ENCODE measurements at places on chromosomes 6 and 20.
A peak's percentile ranks its signal among the peaks of the same experiment; 100 is the strongest.

DNA sequence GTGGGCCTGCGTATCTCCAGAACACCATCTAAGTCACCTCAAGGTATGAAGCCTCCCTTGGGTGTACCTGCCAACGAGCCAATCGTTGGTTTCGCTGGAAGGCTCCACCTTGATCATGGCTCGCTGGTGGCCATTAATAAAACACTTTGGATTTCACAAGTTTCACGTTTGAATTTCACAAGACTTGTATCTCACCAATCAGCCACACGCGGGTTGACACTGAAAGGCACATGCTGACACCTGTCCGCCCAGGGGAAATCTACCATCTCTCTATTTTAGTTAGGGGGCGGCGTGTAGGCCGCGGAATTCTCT, 586 bp upstream of the HMGA1 start:
- peak; percentile 71 for DNase-seq

- peak; percentile 36 for DNase-seq
Observed at GRCh38 chr6:152636021-152636608, 1.0 kb downstream of the SYNE1 start.

GRCh38 chr6:131694832-131695426, 6.3 kb downstream of the OR2A4 start:
- peak; percentile 60 for DNase-seq

GRCh38 chr6:54286141-54286540, 22.1 kb upstream of the TINAG start:
- DNase-seq, result no peak

- no peak for DNase-seq
Observed at GRCh38 chr6:15476631-15477380, 186.0 kb downstream of the DTNBP1 start.

DNA sequence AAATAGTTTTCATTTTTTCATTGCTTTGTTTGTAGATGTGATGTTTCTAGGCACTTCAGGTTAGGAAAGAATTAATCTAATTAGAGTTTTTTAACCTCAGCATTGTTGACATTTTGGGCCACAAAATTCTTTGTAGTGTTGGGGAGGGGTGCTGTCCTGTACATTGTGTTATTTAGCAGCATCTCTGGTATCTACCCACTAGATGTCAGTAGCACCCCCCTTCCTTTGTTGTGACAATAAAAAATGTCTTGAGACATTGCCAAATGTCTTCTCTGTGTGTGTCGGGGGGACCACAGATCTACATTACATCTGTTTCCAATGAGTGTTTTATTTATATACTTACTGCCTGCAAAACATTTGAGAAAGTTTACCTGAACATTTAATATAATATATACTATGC, 45.6 kb downstream of the EYA4 start:
- peak; percentile 11 for DNase-seq

GRCh38 chr6:147508866-147509608, 547 bp downstream of the SAMD5 start:
- DNase-seq, result peak; percentile 25

DNA sequence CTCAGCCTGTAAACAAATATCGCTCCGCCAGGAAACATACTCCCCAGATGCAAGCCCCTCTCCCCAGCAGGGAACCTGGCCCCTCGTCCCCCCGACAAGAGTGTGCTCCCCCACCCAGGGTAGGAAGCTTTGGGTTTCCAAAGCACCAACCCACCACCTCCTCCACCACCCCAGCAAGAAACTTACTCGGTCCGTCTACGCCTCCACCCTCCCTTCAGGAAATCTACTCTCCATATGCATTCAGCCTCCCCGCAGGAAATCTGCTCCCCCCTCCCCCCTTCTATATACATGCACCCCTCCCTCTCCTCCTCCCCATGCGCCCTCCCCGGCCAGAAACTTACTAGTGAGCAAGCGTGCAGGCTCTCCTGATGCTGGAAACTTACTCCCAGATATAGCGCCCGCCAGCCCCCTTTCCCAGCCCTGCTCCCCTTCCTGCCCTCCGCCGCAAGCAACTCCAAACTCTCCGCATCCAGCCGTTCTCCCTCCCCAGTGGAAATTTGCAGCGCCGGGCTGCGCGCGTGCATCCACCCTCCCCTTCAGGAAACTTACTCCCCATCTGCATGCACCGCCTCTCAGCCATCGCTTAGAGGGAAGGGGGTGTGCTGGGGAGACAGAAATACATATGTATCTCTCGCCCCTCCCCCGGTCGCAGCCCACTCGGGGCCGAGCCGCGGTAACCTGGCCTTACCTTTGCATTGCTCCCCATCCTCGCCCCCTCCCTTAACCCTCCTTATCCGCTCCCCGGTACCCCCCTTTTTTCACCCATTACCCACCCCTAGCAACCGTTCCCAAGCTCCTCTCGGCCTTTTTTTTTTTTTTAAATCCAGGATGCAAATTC, at the start of gene TRERF1:
TRERF1 (minus strand) TSS at position 594 of the 838 bp plus-strand sequence. CDS start 182,336 bp downstream, outside the sequence.
- DNase-seq, result peak; percentile 39

GRCh38 chr6:131910219-131910589, 41.0 kb downstream of the CCN2 start:
- no peak for DNase-seq

DNA sequence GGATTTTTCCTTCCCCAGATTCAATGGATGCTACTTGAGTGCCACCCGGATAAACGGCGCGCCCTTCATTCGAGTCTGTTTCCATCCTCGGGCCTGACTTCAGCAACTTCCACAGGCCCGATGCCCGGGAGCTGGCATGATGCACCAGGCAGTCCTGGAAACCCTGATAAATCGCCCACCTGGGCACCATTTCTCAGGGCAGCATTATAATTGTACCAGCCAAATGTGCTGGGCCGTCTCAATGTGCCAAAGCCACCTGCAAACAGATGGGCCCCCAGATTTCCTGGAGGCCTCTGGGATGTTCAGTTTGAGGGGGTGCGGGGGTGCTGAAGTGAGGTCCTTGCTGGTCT, 65.8 kb downstream of the NOL4L start:
- DNase-seq, result no peak

GRCh38 chr20:1184638-1185315, at the start of gene TMEM74B:
TMEM74B (minus strand) TSS chr20:1184981; CDS start chr20:1183801, 1,180 bp downstream.
- DNase-seq, result no peak

DNA sequence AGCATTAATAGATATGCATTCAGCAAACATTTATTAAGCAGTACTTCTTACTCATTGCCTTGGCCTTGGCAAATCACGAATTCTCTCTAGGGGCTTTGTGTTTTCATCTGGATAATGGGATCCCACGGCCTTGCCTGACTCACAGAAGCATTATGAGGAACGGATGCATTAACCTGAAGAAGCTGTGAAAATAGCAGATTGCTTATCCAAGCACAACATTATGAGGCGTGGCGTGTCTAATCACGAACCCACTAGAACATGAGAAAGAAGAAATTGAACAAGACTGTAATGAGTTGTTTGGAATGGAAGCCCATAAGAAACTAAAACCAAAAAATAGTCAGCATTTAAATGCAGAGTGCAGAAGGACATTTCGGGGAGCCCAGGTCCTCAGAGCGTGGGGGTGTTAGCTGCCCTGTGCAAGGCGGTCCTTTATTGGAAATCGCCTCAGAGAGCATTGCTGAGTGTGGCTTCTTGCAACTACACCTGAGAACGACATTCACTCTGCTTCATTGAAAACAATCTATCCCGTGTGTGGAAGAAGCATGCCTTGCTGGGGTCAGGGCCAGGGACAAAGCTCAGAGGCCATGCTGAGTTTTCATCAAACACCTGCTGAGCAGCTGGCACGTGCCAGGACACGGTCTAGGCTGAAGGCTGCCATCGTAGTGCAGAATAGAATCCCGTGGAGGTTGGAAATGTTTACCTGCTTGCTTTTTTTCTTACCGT, 179.9 kb downstream of the ZDHHC14 start:
- no peak for DNase-seq

DNA sequence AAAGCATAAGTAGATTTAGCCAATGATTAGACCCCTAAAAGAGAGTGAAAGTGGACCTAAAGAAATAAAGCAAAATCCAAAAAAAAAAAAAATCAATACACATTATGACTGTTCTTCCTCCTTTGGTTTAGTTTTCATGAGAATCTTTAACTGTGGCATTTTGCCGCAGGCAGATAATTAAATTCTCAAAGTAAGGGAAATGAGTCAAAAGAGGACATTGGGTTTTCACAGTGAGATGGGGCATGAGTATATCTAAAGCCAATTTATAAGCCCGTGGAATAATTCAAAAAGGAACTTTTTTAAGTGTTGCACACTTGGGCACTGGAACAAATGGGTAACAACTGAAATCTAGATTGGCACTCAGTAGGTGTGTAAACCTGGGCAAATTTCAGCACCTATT, 230.3 kb downstream of the PKHD1 start:
- no peak for DNase-seq

GRCh38 chr6:123418071-123418470, 218.7 kb downstream of the TRDN start:
- DNase-seq, result no peak

- no peak for DNase-seq
Observed at GRCh38 chr6:112433457-112433856, 86.3 kb downstream of the RFPL4B start.

DNA sequence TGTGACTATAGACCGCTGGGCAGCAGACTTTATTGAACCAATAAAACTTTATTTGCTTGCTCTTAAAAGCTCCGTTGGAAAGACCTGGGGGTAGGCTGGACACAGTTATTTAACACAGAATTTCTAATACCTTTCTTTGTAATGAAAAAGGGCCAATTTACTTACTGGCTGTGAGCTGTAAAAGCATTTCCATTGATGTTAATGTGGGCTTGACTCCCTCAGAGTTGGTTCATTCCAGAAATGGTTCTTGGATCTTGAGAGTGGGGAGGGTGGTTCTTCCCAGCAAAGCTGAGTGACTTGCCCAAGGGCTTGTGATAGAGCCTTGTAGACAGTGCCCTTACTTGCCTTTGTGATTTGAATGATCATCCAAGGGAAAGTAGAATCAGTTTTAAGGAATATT, 100.6 kb downstream of the SOX4 start:
- no peak for DNase-seq

DNA sequence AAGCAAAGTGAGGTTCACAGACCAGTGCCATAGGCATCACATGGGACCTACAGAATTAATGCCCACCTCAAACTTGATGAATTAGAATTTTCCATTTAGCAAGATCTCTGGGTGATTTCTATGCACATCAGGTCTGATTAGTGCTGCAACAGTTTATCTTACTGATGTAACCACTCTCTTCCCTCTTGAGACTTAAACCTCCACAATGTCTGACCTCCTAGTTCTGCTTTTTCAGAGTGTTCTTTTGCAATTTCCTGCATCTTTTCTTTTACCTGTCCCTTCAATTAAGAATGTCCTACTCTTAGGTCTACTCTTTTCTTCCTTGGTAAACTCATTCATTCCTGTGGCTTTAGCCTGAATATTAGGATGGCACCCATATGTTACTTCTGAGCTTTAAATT, 615.3 kb downstream of the TFAP2A start:
- no peak for DNase-seq

DNA sequence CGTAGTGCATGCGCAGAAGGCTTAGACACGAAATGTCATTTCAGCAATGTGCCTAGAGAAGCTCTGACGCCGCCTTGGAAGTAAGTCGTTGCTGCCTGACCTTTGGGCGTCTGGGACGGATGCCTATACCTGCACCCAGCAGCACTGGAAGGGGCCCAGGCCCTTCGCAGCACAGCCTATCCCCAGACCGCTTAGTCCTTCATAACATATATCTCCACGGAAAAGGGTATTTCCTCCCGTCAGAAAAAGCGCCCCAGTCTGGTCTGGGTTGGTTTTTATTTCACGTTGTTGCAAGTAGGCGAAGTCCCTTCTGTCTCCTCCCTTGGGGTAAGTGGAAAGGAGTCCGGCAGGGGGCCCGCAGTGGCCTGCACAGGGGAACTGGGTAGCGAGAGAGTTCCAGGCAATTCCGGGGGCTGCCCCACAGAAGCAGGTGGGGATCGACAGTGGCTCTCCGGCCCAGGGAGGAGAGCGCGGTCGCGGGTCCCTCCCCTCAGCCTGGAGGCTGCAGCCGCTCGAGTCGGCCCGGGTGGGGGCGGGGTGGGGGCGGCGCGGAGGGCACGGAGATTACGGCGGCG, 559 bp upstream of the EYA4 start:
- peak; percentile 22 for DNase-seq

DNA sequence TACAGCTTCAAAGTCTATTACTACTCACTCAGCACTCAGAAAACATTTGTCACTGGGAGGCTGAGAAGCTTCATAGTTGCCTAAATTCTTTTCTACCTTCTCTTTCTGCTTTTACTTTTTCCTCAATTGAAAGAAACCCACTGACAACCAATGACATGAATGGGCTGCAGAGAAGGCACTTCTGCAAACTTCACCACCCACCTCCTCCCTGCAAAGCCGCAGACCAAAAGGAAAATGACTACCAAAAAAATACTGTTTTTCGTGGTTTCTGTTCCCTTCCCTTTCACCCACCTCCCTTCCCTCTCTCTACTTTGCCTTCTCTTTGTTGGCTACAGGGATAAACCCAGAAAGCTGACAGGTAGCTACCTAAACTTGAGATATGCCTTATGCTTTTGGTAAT, 3.2 kb downstream of the GNAS-AS1 start:
- no peak for DNase-seq

DNA sequence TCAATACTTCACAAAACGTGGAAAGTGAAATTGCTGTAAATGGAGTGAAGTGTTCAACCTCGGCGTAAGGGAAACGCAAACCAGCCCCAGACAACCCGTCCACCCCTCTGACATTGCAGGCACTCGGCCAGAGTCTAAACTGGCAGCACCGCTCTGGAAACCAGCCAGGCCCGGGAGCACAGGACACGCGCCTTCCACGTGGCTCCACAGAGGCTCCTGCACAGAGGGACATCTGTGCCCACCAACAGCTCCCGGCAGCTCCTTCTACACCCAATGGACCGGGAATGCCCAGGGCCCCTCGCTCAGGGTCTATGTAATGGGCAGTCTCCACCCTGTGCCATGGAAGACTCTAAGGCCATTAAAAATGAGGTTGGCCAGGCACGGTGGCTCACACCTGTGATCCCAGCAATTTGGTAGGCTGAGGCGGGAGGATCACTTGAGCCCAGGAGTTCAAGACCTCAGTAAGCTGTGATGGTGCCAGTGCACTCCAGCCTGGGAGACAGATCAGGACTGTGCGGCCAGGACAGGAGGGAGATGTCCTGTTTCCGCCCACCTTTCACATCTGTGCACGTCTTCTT, 3.4 kb upstream of the HELZ2 start:
- no peak for DNase-seq

- no peak for DNase-seq
Observed at GRCh38 chr6:30689022-30689865, 1.5 kb downstream of the NRM start.

- DNase-seq, result no peak
Observed at GRCh38 chr6:142819603-142820337, 125.2 kb downstream of the HIVEP2 start.

GRCh38 chr20:12252793-12253192, 335.1 kb downstream of the BTBD3 start:
- DNase-seq, result no peak

DNA sequence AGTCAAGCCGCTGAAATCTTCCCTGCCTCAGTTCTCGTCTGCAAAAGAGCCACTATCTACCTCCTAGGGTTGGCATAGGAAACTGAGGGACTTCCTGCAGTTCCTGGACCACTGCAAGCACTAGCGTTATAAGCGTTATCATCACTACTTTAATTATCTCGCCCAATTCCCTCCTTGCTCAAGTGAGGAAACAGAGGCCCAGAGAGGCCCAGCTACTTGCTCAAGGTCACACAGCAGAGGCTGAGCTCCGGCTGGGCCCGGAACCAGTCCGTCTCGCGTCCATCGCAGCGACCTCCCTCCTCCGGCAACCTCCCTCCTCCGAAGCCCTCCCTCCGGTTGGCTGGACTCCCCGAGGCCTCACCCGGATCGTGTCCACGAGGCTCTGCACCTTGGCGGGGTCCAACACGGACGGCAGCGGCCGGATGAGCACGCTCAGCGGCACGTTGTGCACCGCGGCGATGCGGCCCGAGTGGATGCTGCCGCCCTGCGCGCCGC, 338 bp downstream of the SRXN1 start:
- DNase-seq, result no peak
